Thyroid gland (tissue), 4 donors: ENCODE measurements at places on chromosomes 7 and 10.

DNA sequence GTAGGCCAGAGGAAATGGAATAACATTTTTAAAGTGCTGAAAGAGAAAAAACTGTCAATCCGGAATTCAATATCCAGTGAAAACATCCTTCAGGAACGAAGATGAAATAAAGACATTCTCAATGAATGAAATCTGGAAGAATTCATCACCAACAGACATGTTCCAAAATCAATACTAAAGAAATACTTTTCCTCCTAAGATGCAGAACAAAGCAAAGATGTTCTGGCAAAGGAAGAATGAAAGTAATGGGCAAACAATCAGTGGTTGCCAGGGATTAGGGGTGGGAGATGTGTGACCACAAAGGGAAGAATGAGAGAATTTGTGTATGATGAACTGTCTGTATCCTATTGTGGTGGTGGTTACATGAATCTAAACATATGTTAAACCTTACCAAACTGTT, 52.8 kb upstream of the EEPD1 start:
- no peak for DNase-seq

DNA sequence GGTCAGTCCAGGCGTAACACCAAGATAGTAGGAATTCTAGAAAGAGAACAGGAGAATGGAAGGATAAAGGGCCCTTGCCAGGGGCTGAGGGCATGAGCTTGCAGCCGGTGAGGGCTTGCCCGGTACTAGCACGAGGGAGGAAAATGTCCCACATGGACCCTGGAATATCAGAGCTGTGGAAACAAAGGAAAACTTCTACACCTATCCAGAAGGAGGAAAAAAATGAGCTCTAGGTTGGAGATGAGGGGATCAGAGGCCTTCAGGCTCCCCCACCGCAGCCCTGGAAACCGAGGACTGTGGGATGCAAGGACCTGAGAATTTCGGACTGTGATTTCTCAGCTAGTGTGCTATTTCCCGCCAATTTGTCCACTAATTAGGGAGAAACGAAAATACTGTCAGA, 22.1 kb downstream of the RAMP3 start:
- DNase-seq = no peak

GRCh38 chr10:34730726-34731125, 84.4 kb downstream of the PARD3 start:
- no peak for DNase-seq

DNA sequence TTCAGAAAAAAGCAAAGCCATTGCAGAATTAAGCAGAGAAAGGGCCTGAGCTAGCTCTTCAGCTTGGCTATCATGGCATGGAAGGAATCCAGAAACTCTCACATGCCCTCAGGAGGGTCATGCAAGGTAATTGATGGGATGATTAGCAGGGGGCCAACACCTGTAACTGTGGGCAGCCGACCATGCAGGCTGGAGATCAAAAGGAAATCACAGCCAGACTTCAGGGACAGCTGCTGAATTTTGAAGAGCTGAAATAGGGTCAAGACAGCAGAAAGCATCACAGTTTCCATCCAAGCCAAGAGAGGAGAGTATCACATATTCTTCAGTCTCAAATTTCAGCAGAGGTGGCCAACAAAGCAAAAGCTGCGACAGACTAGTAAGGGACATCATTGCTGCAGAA, 239.6 kb upstream of the STEAP1 start:
- peak; percentile 13 for DNase-seq

GRCh38 chr7:139362981-139363380, 3.3 kb downstream of the LUC7L2 start:
- no peak for DNase-seq

DNA sequence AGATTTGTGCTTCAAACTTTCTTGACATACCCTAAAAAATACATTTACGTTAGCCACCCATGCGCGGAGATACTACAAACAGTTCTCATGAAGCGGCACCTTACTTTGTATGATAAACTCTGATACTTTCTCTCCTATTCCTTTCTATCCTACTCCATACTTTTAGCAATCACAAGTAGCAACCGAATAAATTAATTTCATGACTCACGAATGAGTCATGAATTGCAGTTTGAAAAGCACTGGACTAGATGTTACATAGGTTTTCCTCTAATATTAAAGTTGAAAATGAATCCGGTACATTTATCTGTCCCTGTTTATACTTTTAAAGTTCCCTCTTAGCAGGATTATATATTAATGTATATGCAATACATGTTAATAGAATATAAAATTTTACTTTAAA, 67.6 kb downstream of the CUBN start:
- DNase-seq = no peak

GRCh38 chr10:17643339-17643754, 604 bp upstream of the STAM start:
- peak; percentile 74 for DNase-seq

- DNase-seq = no peak
Measured at GRCh38 chr10:49601857-49602256, 8.3 kb upstream of the SLC18A3 start.

DNA sequence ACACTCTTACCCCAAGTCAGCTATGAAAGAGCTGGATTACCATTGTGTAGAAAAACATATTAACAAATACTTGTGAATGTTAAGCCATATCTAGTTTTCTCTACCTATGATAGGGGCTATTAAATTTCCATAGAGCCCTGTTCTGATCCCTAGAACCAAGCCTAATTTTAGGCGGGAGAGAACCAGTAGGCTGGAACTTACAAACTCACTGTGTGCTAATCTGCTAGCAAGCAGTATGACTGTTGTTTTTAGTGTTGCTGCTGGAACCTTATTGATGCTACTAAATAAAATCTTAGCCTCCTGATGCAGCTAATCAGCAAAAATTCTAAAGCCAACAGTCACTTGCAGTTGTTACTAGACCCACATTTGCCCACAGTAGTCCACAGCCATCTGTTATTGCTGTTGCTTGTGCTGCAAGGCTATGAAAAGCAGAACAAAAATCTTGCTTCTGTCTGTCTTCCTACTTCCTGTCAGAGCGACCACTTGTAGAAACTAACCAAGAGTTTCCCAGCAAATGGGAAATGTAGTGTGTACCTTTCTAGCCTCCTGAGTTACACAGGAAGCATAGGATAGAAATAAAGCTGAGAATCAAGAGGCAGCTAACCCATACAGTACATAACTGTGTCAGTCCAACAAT, 368.4 kb downstream of the ARL4A start:
- DNase-seq = no peak

DNA sequence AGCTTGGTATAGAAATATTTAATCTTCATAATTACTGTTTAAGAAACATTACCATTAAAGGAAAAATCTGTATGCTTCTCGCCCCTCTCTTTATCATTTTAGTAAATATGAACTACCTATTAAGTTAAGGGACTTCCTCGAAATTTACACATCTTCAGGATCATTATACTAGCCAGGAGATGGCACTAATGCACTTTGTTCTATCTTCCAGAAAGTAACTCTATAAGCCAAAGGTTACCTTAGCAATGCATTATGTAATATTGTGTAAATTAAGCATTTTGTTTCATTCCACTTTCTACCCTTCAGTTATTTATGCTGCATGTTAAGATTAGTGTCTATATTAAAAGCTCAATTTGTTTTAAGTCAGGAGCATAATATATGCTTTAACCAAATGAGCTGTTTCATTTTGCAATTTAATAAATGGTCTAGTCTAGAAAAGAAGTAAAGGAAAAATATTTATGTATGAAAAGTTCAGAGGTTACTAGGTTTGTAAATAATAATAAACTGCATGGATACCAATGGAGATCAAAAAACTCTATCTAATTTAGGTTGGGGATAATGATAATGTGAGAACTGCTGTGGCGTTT, 128.5 kb downstream of the ANKRD7 start:
- DNase-seq = no peak

DNA sequence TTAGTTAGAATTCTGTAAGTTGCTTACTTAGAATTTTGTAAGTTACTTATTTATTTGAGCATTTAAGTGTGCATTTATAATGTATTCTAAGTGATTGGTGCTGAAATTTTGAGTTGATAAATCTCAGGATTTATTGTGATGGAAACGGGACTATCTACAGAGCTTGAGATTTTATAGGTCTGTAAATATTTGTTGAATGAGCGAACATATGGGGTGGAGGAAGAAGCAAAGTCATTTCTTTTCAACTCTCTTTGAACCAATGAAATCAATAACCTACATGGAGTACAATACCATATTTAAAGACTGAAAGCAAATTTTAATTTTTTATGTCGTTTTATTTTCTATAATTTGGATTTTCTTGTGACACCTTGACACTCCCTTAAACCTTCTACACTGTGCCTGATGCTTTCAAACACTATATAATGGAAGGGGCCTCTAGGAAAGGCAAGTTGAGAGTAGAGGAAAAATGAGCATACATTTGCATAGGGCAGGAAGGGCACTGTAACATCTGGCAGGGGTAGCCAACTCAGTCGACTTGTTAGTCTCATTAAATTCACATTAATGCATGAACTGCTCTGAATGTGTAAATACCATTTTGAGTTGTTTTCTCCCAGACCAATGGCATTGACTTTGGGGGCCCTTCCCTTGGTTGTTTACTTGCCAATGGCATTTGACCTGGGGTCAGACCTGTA, 204.2 kb downstream of the DYNC1I1 start:
- no peak for DNase-seq
